ENCODE measurements at places on chromosomes 1 and 21.

GRCh38 chr21:42443181-42443785 lies 39.6 kb downstream of the UBASH3A start:
- DNase-seq = no peak

- peak; percentile 74 for DNase-seq
Observed at GRCh38 chr1:205321162-205321958, at the start of gene NUAK2. NUAK2 (minus strand) TSS chr1:205321745; CDS start chr1:205321628, 117 bp downstream.

DNA sequence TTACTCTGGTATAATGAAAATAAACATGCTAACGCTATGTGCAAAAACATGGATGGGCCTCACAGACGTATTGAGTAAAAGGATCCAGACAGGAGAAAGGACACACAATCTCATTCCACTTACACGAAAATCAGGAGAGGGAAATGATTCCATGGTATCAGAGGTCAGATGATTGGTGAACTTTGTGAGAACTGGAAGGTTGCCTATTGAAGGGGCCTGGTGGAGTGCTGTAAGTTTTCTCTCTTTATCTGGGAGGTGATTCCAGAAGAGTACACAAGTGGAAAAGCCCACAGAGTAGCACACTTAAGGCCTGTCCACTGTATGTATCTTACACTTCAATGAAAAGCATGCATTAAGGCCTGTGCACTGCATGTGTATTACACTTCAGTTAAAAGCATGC lies 9.6 kb downstream of the GSTM2 start:
- DNase-seq = no peak

DNA sequence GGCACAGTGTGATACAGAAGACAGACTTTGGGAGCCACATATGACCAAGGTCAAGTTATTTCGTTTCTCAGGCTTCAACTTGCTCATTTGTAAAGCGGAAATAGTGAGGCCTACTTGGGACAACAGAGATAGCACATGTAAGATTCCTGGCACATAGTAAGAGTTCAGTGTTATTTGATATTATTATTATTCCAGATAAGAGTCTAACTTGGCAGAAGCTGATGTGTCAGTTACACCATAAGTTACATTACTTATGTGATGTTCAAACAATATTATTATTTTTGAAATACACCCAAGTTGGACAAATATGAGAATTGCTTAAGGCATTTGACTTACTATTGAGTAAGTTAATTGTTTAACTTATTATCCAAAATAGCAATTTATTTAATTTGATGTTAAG lies 10.2 kb upstream of the CYP4X1 start:
- no peak for DNase-seq

GRCh38 chr21:37445228-37445627 lies 78.7 kb downstream of the DYRK1A start:
- no peak for DNase-seq

DNA sequence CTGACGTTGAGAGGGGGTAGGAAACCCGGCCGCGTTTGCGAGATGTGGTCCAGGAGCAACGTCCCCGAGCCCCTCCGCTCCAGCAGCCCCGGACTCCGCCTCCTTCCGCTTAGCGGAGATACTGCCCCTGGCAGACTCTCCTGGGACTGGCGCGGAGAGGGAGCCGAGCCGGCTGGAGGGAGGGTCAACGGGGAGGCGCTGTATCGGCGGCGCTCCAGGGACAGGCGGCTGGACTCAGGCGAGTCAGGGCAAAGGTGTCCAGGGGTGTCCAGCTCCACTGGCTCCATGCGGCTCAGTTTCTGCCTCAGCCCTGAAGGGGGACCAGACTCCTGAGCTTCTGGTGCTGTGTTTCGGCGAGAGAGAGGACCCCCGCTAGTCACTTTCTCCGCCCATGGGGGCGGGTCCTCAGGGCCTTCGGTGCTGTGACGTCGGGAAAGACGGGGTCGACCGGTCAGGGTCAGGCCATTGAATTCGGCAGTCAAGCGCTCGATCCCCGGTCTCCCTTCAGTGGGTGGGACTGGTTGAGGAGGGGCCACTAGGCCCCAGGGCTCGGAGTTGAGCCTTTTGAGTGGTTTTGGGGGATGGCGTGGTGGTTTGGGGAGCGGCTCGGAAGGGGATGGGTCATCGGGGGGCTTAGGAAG lies 2.8 kb upstream of the LIX1L start:
- DNase-seq = no peak

DNA sequence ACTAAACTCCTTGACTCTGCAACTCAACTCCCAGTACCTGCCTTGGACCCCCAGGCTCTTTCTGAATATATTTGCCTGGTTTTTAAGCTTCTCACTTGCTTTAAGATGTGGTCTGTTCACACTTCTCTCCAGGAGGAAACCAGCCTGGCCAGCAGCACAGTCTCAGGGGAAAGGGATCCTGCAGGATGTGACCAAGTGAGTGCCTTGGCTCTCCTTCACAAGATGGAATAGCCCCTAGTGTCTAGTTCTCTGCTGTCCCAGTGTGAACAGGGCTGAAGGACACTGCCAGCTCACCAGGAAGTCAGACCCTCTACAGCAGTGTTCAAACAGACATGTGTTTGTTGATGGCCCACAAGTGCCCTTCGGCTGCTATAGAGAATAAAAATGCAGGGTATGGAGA lies 32.9 kb downstream of the CD244 start:
- DNase-seq = no peak

- DNase-seq = no peak
Observed at GRCh38 chr1:92505015-92505692, 18.4 kb upstream of the GFI1 start.

- DNase-seq = no peak
Observed at GRCh38 chr1:192983349-192983980, 75.7 kb downstream of the UCHL5 start.

DNA sequence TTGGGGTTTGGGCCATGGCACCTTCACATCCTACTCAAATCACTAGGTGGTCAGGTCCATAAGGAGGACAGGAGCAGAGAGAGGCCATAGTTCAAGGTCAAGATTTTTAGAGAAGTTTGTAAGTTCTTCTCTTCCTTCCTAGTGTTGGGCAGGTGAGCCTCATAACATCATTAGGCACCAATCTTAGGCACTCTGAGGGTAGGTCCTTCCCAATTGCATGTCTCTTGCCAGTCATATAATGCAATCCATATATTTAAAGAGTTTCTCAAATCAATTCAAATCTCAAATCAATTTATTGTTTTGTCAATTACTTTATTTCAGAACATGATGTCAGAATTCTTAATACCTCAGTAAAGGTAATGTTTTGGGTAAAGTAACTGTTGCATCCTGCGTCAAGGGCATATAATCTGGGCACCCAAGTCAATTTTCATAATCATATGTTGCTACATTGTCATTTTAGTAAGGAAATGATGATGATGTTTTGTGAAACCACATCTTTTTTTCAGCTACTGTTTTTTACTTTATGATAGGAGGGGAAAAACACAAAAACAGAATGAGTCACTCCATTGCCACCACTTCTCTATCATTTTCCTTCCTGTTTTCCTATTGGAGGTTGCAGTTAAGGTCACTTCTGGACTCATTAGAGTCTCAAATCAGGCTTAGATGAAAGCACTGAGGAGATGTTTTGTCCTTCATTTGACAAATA lies 122.7 kb downstream of the UCHL5 start:
- no peak for DNase-seq

DNA sequence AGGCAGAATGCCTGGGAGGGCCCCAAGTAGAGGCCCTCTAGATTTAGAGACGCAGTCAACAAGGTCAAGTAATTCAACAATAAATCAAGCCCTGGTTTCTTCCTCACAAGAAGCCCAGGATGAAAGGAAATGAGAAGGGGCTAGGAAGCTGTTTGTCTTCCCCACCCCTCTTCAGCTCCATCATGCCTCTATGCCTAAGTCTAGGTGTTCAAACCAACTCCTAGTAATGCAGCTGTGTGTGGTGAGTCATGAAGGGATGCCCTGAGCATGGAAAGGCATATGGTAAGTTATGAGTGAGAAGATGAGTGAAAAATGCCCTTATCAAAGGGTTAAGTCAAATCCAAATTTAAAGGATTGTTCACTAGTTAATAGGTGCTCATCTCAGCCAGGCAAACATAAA lies 339.5 kb downstream of the KCNH1 start:
- no peak for DNase-seq

- no peak for DNase-seq
Observed at GRCh38 chr1:15429701-15430149, 8.5 kb upstream of the CTRC start.

DNA sequence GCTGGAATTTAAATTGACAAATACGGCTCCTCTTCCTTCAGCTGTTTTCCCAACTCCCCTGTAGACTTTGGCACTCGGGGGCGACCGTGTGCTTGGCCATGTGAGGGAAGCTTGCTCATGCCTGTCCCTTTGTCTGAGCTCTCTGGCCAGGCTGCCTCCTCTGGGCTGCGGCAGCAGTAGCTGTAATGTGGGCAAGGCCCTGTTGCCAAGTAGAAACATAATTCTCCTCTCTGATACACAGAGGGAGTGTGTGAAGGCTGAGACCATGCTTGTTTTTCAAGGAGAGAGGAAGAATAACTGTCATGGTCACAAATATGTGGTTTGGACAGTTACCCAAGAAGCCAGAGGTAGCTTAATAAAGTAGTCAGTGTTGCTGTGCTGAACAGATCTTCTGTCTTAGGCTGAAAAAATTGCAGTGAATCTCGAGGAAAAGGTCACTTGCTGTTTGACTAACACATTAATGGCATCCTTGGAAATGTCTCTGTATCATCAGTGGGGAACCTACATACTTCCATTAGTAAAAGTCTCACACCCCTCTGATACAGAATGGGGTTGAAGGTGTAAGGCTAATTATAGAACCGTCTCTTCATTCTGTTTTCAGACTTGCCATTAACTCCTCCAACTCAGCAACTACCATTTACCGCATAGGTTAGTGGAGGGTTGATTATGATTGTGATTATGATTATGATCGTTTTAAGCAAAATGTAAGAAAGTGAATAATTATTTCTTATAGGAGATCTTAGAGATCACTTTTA lies 94.6 kb downstream of the TGFB2 start:
- no peak for DNase-seq

DNA sequence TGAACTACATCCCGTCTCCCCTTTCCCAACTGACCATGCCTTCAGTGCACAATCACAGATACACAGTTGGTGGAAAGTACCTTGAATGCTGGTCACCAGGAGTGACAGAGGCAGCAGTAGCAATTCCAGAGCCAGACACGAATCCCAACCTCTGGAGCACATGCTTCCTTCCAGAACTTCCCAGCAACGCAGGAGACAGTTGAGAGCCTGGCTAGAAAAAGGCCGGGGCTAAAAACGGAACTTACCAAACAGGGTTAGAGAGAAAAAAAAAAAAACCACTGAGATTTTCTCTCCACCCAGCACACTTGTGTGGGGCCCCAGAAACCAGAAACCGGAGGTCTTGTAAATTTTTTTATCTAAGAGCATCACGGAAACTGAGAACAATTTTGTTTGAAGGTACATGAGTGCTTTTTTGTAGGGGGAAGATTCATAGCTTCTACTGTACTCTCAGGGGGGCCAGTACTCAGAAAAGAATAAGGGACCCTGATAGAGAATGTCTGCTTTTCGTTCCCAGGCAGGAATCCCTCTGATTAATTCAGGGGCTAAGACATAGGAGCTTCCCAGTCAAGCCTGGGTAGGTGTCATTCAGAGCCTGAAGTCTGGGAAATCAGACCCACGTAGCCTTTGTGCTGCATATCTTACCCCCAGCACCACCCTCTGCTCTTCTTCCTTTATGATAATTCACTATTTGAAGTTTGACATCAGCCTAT lies at the start of gene CD48:
Gene CD48, minus strand, starts transcription at position 221 of the 710 bp plus-strand sequence. Its CDS starts 59 bp downstream, at position 162.
- no peak for DNase-seq

- DNase-seq = no peak
Observed at GRCh38 chr1:2376261-2376741, 15.1 kb downstream of the MORN1 start.

DNA sequence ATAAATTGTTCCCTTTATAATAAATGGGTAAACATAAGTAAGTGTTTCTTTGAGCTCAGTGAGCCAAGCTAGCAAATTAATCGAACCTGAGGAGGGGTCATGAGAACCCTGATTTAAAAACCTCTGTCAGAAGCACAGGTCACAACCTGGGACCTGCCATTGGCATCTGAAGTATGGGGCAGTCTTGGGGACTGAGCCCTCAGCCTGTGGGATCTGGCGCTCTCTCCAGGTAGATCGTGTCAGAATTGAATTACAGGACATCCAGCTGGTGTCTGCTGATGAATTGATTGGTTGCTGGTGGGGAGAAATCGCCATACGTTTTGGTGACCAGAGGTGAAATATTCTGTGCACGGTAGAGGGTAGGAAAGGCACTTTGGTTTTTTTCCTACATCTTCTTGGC lies 17.5 kb downstream of the UCK2 start:
- DNase-seq = no peak

GRCh38 chr1:221315330-221315729 lies 426.6 kb downstream of the DUSP10 start:
- no peak for DNase-seq

GRCh38 chr1:157098519-157098918 lies 1.1 kb downstream of the ETV3L start:
- no peak for DNase-seq

GRCh38 chr1:39854738-39855137 lies 28.6 kb downstream of the TRIT1 start:
- DNase-seq = no peak

GRCh38 chr1:194300776-194301175 lies 1114.4 kb upstream of the B3GALT2 start:
- DNase-seq = no peak

Measured in stimulated activated CD8-positive, alpha-beta memory T cell treated with anti-CD3 and anti-CD28 coated beads, Interleukin-4, amount 100 ng/mL, for 1 hour (primary cell).